Kidney (tissue), 22 donors: ENCODE measurements at places on chromosomes 13 and 19.
A peak's percentile ranks its signal among the peaks of the same experiment; 100 is the strongest.

GRCh38 chr19:39335168-39335548 lies 685 bp downstream of the GMFG start:
- no peak for DNase-seq

- no peak for DNase-seq
Observed at GRCh38 chr19:41430922-41431321, 3.7 kb upstream of the B3GNT8 start.

DNA sequence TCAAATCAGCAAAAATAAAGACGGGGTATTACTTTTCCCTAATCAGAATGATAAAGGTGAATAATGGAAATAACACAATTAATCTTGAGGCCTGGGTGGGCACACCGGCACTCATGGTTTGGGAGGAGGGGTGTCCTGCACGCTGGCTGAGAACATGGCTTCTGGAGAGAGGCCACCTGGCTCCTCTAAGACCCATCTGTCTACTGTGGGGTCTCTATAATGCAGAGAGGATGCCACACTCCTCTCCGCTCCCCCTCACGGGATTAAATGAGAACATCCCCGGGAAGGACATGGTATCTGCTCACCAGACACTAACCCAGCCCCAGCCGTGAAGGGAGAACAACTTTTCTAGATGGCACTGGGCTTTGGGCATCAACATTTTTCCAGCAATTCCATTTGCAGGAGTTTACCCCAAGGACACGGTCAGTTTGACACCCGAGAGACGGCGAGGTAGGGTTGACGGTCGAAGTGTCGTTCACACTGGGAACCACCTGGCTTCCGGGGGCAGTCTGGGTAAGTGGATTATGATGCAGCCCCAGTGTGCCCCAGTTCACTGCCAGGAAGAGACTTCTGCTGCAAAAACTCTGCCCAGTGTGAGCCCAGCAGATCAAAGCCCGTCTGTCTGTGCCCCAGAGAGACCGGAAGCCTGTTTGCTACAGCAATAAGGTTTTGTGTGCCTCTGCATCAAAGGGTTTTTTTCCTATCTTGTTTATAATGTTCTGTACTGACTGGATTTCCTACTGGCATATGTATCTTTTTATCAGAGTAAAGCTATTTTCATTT lies 56.6 kb downstream of the CEBPG start:
- DNase-seq: peak; percentile 54

- no peak for DNase-seq
Observed at GRCh38 chr13:45799451-45799850, 52.1 kb downstream of the SIAH3 start.

DNA sequence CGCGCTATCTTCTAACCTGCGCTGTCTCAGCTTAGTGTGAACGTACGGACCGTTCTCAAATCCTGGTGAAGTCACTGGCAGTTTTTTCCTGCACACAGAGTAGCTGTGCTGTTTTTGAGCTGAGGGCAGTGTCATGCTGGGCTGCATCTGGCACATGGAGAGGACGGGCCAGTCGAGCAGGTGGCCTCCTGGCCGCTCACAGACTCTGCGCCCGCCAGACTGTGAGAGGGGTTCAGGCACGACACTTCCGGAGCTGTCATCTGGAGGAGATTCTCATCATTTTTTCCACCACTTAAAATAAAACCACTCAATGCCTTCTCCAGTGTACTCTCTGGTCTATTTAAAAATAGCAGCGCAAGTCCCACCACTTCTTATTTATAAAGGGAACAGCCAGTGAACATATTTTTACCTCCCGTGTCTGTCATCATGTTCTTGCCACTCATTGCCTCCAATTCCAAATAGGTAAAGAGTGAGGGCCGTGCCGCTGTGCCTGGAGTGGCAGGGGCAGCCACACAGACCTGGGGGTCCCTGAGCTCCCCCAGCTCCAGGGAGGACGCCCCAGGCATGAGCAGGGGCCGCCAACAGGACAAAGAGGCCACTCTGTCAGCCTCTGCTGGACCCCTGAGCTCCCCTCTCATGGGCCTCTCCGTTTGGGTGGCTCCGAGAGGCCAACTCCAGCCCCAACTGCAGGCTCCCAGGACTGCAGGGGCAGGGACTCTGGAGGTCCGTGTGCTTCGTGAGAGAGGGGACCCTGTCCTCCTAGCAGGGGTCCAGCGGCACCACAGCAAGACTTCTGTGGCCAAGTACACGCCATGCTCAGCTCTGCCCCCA lies 36.9 kb upstream of the GRTP1 start:
- DNase-seq: no peak

- no peak for DNase-seq
Observed at GRCh38 chr19:31491242-31491641, 142.0 kb upstream of the TSHZ3 start.

- DNase-seq: no peak
Observed at GRCh38 chr13:46844431-46844830, 47.5 kb upstream of the ESD start.

DNA sequence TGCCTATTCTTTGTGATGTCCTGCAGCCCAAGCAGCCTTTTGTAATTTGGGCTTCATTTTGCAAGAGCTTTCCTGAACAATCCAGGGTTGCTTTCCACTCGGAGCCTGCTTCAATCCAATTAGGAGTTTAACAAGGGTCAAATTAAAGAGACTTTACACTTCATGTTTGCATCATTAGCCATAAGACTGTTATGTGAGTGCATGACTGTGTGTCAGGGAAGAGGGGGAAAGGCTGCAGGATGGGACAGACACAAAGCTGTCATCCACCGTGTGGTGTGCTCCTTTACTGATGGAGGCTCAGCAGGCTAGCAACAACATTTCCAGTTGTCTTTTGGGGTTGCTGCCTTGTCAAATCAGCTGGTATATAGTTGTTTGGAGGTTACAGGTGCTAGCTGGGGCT lies 23.7 kb upstream of the MAB21L1 start:
- DNase-seq: no peak

DNA sequence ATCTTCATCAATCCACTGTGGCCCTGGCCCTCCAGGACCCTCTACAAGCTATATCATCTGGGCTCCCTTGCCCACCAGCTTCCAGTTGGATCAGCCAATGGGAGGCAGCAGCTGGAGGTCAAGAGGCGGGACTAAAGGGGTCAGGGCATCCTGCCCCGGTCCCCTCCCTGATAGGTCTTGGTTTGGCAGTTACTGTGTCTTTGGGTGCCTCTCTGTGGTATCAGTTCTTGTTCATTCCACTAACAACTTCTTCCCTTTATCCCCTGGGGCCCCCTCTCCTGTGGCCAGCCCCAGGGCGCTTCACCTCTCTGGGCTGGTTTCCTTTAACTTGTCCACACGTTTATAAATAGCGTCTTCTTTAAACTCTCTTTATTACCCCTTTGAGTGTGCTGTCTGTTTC lies 83.6 kb downstream of the DCT start:
- no peak for DNase-seq

DNA sequence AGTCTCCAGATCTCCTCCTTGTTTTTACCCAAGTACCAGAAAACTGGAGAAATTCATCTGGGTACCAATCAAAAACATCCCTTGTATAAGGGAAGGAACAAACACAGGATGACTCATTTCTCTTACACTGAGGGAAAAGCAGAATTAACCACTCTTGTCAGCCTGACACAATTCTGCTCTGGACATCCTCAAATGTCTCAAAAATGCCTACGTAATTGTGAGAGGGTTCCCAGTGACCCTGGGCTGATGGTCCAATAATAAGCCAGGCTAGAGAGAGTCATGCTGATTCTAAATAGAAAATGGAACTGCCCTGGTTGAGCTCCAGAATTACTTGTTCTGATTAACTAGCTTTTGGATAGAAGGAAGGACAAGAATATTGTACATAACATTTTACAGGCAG lies 14.5 kb downstream of the ZNF708 start:
- DNase-seq: no peak

GRCh38 chr13:75145927-75146326 lies 336.0 kb downstream of the TBC1D4 start:
- peak; percentile 73 for DNase-seq

- no peak for DNase-seq
Observed at GRCh38 chr19:18298601-18299000, 17.2 kb upstream of the JUND start.

DNA sequence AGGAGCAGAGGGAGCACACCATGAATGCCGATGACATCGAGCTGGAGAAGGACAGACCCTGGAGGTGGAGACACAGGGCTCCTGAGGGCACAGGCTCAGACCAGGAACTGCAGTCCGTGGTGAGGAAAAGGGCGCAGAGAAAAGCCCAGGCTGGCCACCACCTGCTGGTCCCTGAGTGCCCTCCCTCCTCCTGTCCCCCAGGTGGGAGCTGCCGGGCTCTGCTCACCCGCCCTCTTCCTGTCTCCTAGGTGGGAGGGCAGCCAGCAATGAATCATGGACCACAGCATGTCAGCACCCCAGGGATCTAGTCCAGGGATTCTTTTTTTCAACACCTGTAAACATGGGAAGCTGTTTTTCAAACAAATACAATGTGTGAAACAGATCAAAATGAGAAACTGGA lies 94.6 kb upstream of the ARHGEF7 start:
- DNase-seq: no peak

GRCh38 chr19:51784109-51784785 lies 10.7 kb upstream of the FPR3 start:
- DNase-seq: no peak

- no peak for DNase-seq
Observed at GRCh38 chr19:32872391-32872790, 2.8 kb upstream of the SLC7A9 start.

DNA sequence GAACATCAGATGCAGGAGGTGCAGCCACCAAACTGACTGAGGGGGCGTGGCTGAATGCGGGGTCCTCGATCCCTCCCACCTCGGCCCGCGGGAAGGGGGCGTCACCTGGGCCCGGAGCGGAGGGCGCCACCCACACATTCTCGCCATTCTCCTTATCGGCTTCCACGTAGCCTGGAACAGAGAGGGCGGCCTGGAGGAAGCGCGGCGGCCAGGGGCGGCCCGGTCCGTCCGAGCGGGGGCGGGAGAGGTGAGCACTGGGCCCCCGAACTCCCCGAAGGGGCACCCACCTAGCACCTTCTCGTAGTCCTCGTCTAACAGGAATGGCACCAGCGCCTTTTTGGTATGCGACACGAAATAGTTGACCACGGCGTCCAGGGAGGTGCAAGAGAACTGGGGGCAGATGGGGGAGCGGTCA lies 11.8 kb downstream of the STAP2 start:
- peak; percentile 85 for DNase-seq

DNA sequence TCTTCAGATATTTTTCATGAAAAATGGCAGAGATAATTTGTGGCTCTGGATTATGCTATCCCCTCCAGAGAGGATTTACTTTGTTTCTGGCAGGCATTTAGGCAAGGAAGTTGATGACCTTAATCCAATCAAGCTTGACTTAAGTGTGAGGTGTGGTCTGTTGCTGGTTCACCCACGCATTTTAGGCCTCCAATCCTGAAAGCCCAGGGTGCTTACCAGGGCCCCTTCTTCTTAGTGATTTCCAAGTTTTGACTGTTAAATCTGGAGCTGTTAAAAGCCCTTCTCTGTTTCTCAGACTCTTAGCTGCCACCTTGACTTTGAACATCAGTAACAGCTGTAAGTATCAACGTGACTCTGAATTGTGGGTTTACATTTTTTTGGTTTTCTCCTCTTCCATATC lies 161.8 kb downstream of the DNAJC15 start:
- DNase-seq: no peak

DNA sequence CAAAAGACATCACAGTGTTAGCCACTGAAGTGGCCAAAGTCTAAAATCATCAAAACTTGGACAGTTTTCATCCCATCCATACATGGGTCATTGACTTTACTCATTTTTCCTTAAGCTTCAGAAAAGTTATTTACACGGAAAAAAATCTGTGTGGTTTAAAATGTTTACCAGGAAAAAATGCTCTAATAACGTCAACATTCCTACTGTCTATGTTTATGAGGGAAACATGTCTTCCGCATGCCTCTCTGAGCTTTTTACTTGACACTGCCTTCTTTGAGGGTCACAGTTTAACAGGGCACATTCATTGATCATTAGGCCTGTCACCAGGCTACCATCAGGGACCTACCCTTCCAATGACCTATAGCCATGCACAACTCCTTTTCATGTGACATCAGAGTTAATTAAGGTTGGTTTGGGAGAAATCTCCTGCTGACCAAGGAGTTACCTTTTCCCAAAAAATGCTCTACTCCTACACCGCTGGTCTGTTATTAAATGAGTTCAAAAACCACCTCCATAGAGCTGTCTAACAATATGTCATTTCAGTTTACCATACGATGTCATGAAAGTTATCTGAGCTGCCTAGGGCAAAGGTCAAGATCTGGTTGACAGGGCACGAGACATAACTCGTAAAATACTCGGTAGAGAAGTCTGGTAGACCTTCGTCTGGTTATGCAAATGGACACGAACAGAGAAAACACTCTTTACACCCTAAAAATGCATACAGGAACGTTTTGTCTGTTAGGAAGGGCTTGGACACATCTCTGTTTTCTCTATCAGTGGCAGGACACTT lies 17.8 kb downstream of the FLT1 start:
- DNase-seq: no peak

DNA sequence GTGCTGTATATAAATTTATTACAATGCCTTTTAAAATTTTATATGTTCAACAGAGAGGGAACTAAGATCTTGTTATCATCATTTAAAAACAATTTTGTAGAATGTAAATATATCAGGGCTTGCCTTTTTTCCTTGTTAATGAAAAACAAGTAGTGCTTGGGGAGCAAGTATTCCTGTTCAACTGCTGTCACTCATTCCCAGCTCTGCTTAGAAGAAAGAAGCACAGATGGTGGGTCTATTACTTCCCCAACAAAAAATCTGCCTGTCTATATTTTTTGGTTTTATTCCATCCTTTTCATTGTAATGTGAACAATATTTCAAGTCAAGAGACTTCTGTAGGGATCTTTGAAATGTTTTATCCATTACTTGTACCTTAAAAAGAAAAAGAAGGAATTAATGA lies 503.9 kb downstream of the GPC5 start:
- DNase-seq: no peak

- no peak for DNase-seq
Observed at GRCh38 chr19:14073925-14074838, 1.6 kb downstream of the MISP3 start.

DNA sequence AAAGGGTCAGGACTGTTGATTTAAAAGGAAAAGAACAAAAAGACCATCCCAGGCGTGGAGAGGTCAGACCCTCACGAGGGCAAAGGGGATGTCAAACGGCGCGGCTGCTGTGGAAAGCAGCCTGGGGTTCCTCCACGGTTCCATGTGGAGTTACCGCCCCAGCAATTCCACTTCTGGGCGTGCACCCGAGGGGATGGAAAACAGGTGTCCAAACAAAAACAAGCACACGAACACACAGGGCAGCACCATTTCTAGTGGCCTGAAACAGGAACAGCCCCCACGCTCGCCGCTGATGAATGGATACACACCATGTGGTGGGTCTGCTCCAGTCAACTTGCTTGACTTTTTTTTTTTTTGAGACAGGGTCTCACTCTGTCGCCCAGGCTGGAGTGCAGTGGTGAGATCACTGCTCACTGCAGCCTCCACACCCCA lies 11.2 kb downstream of the AP3D1 start:
- DNase-seq: peak; percentile 73

- DNase-seq: no peak
Observed at GRCh38 chr19:4650159-4650558, 10.8 kb downstream of the TNFAIP8L1 start.

- no peak for DNase-seq
Observed at GRCh38 chr13:71619096-71619495, 247.9 kb downstream of the DACH1 start.
